ENCODE measurements at places on chromosomes 16 and 17. TPM values are rescaled to one million over a fixed set of nuclear protein-coding genes. Genes with fewer than 3 reads are reported as not detected.

GRCh38 chr17:40582328-40582901 is 17.1 kb upstream of the CCR7 start:
- no peak for DNase-seq

Gene KRTAP4-1
- not detected for total RNA-seq

DNA sequence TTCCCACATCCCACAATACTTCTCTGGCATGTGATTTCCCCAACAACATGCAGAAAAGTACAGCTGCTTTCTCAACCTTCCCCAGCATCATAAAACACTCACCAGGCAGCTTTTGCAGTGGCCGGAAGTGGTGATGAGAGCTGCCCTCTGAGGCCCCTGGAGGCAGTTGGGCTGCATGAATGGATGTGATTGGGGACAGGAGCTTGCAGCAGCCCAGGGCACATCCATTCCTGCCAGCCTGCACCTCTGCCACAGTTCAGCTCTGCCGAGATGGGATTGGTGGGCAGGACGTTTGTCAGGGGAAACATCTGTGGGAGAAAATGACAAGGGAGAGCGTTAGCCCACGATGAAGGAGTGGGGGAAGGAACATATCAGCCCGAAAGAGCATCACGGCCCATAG is 19.8 kb downstream of the NUBP1 start:
- no peak for DNase-seq

Gene OR1F1
- total RNA-seq = not detected

Gene FAAP100
- 64.6 TPM for total RNA-seq

- DNase-seq = no peak
These were observed 227.9 kb downstream of the MAF start for GRCh38 chr16:79372503-79373184.

Gene PARD6A
- total RNA-seq = 4.6 TPM

DNA sequence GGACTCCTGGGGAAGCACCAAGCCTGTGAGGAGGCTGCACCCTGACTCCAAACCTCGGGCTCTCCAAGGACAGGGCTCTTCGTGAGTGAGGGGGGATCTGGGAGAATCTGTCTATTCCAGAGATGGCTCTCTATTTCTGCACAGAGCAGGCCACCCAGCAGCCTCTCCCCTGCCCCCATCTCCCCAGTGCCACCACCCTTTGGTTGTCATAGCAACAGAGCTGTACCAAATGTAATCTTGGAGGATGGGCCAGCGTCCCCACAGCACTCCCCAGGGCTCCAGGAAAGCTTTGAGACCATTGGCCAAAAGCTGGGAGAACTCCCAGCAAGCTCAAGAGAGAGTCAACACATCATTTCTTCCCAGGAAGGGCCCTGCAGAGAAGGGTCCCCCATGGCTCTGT is 49.3 kb downstream of the ABCC12 start:
- DNase-seq = no peak

Gene RCVRN
- not detected for total RNA-seq

DNA sequence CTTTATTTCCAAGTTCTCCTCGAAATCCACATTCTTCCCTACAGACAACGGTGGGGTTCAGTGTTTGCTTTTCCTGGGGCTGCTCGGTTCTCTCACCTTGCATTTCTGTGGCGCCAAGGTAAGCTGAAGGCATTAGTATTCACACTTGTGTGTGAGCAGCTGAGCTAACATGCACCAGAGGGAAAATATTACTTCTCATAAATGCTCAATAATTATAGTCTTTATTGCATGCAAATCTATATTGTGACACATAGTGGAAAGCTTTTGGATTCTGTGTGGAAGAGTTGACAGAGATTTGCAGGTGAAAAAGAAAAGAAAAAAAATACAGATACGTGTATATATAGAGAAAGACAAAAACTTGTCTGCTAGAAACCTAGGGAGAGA is 411.8 kb downstream of the MAF start:
- no peak for DNase-seq

Gene HOXB3
- total RNA-seq = 0.46 TPM

DNA sequence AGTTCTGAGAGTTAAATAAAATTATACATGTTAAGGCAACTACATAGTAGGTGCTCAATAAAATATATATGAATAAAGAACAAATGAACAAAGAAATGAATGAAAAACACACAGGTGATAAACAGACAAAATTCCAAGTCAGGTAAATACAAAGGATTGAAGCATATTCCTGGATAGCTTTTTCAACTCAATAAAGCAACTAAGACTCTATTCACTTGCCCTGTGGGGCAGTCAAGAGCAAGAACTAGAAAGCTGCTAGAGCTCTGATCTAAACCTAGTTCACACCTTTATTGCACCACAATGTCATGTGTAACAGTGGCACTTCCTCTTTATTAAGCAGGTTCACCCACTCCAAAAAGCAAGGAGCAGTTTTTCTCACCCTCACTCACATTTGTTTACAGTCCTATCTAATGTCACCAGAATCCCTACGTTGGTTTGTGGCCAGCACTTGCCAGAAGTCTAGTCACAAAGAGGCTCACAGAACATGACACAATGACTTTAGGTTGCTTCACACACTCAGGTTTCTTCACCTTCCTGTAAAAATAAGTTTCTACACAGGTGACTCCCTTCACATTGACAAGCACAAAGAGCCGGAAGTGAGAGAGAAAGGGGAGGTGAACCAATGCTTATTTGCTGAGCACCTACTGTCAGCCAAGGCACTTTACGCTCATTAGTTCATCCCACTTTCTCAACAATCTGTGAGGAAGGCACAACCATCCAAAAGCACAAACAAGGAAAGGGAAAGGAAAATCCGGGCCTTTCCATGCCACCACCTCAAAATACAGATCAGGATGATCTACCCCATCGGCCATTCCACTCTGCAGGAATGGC is 70.8 kb downstream of the XPO6 start:
- no peak for DNase-seq

Gene SMPD3
- total RNA-seq = not detected

DNA sequence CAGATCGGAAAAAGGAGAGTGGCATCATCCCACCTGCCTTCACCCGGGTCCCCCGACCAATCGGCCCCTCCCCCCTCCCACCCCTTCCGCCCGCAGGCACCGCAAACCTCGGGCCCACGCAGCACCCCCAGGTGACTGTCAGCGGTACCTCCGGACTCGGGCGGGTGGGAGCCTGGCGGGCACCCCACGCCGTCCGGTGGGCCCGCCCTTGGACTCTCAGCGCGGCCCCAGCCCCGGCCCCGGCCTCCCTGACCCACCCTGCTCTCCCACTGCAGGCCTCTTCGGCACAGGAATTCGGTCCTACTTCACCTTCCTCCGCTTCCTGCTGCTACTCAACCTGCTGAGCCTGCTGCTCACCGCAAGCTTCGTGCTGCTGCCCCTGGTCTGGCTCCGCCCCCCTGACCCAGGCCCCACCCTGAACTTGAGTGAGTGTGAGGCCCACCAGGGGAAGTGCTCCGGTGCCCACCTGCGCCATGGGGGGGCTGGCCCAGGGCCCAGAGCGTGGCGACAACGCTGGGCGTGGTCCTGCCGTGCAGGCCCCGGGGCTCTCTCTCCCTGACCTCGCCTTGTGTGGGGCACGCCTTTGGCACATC is 1.6 kb downstream of the TMC8 start:
- no peak for DNase-seq

Gene PPY
- total RNA-seq = not detected

Gene TEKT5
- total RNA-seq = 0.50 TPM

- DNase-seq = no peak
These were observed 11.6 kb downstream of the FBXL19 start for GRCh38 chr16:30934827-30935557.

DNA sequence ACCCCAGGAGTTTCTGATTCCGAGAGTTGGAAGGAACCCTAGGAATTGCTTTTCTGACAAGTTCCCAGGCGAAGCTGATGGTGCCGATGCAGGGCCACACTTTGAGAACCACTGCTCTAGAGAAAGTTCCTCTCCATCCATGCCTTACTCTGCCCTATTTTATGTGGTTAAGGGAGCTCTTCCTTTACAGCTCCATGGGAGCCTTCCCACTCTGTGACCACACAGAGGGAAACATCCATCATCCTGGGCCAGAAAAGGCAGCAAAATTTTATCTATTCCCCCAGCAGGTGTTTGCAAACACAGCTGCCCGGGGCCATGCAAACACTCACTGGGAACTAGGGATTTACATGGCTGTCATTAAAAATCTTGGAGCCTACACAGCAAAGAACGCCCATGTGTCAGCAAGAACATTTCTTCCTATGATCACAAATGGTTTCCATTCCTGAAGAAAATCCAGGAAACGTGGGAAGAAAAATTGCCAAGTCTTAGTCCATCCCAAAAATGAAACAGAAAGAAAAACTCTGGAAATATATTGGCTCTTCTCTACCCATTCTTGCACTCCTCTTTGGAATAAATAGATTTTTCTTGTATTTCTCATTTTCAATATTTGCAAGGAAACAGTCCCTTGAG is 252.7 kb downstream of the PMP22 start:
- no peak for DNase-seq

- no peak for DNase-seq
These were observed 67.7 kb downstream of the RBFOX1 start for GRCh38 chr16:7400117-7400890.

- no peak for DNase-seq
These were observed 65.8 kb upstream of the SMIM36 start for GRCh38 chr17:55576996-55577586.
